ENCODE measurements at places on chromosomes 2 and 18.

DNA sequence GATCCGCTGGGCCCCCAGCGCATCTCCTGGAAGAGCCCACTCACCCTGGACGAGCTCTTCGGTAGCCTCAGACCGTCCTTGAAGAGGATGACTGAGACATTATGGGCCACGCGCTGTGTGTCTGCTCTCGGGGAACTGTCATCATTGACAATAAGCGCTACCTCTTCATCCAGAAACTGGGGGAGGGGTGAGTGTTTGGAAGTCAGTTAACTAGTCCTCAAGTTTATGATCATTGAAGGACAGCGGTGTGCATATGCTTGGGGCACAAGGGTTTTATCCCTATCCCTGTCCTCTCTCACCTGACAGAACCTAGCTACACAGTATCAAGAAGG is 586 bp downstream of the STK16 start:
- no peak for DNase-seq

GRCh38 chr2:128284841-128285240 is 33.8 kb downstream of the HS6ST1 start:
- DNase-seq, result no peak

DNA sequence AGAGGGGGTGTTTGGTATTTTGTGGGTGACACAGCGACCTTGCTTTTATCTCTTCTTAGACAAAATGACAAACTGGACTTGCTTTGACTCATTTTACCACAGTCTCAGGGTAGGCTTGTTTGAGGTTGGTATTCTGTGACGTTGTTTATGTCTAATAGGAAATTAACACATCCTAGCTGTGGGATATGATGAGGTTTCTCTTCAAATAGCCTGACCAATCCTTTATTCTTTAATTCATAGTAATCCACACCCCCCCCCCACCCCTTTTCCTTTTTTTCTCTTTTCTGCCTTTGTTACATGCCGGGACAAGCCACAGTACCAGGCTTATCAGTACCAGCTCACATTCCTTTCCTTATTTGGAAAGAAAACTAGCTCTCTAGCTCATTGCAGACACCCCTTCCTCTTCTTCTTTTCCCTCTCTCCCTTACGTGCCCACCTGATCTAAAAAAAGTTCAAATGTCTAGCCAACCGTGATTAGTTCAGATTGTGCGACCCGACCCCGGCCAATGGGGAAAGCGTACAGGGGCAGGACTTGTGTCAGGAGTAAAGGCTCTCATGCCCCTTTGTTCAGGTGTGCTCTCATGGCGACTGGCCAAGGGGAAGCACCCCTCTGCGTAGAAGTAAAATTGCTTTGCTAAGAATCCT is 52.2 kb upstream of the PTPRM start:
- DNase-seq, result no peak

GRCh38 chr2:36789181-36789804 is 92.8 kb downstream of the VIT start:
- DNase-seq, result no peak

- DNase-seq, result no peak
Observed at GRCh38 chr2:152155209-152155608, 20.4 kb downstream of the STAM2 start.

GRCh38 chr2:142893241-142893640 is 15.8 kb downstream of the KYNU start:
- DNase-seq, result no peak

- DNase-seq, result peak; percentile 1
Observed at GRCh38 chr2:240467149-240467642, 31.7 kb downstream of the GPC1 start.

GRCh38 chr2:229980431-229981184 is 58.3 kb downstream of the FBXO36 start:
- DNase-seq, result peak; percentile 6

- DNase-seq, result no peak
Observed at GRCh38 chr2:239209783-239210182, 191.0 kb downstream of the HDAC4 start.

DNA sequence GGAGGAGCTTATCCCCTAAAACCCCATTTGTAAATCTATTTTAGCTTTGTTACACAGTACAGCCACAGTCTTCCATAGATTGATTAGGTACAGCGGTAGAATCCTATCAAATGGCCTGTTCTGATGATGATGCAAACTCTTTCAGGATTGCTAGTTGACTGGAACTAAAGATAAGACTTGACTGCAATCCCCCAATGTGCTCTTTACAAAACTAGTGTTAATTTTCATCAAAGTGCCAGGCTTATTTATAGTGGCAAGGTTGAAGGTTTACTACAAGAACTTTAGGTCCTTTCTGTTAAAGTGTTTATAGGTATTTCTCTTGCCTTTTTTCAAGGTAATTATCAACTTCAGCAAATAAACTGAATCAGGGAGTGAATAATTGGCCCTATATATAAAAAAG is 9.0 kb upstream of the OTX1 start:
- no peak for DNase-seq

DNA sequence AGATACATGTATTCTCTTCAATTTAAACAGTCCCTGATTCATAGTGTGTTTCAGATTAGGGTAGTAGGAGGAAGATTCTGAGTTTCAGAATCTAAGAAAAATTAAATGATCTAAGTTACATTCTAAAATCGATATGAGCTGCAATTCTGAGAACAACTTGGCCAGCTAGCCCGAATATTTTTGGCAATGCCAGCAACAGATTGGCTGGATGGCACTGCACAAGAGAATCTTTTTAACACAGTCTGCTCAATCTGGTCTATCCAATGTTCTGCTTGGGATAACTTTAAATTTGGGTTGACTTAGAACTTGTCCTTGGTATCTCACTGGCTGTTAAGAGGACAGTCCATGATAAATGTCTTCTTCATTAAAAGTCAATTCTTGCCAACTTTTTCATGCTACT is 853.9 kb downstream of the NRXN1 start:
- no peak for DNase-seq

DNA sequence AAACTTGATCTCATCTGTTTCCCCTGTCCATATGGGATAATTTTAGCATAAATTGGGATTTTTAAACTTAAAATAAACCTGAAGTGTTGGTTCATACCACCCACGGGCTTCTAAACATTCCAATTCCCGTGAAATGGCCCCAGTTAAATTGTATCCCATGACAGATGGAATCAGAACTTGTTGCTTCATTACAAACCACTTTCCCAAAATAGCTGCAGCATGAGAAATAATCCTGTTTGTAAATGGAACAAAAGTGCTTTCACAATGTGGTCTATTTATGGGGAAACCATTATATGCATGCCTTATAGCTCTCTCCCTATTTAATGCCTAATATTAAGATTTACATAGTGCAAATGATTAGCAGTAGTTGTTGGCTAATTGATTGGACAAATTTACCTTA is 15.9 kb downstream of the SCG2 start:
- no peak for DNase-seq

GRCh38 chr2:223122781-223123180 is 70.8 kb downstream of the KCNE4 start:
- no peak for DNase-seq

All from activated naive CD4-positive, alpha-beta T cell treated with Interleukin-2 at 50 U/mL for 16 hours (primary cell).